ENCODE measurements at places on chromosomes 7 and 10.

DNA sequence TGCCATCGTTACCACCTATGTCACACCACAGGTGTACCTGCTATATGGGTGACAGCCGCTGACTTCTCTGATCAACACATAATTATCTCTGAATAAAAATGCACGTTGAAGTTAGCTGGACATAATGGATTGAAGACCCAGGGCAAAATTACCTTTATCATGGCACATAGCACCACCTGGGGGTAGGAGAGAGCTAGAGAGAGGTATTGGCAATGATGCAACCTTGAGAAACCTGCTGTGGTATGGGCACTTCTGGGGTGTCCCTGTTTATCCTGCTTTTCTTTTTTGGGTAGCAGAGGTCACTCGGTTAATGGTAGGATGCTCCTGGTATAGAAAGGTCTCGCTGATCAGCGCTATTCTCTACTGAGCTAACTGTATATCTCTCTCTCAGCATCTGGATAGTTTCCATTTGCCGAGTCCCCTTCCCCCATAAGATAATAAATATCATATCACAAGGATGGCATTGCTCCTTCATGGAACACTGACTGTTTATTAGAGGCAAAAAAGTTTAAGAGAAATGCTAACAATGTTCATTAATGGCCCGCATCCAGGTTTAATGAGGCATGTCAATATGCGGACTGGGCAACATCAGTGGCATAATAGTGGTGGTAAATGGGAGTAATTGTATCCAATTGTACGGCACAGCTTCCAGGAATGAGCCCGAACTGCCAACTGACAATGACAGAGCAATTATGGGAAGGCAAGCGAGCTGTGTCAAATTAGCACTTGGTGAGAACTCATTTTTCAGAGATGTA lies 323.1 kb downstream of the TFEC start:
- DNase-seq, result no peak

GRCh38 chr7:158911145-158911544 lies 54.8 kb downstream of the DYNC2I1 start:
- DNase-seq, result no peak

DNA sequence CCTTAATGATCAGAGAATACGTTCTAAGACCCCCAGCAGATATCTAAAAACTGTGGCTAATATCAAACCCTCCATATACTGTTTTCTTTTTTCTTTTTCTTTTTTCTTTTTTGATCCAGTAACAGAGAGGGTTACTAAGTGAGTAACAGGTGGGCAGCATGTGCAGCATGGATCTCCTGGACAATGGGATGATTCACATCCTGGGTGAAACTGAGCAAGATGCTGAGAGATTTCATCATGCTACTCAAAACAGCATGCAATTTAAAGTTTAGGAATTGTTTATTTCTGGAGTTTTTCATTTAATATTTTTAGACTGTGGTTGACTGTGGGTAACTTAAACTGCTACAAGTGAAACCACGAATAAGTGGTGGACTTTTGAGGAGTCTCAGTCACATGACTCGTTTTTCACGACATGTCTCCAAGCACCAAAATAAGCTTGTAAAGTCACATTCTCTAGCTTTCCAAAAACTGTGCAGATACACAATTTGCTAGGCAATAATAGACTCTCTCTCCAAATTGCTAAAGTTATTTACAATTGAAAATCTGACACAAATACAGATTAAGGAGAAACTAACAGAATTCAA lies 716.2 kb downstream of the NXPH1 start:
- no peak for DNase-seq

- no peak for DNase-seq
These were observed 15.9 kb downstream of the POLL start for GRCh38 chr10:101572126-101572525.

- DNase-seq, result peak; percentile 42
These were observed 321.3 kb upstream of the GALNT17 start for GRCh38 chr7:70810558-70811139.

DNA sequence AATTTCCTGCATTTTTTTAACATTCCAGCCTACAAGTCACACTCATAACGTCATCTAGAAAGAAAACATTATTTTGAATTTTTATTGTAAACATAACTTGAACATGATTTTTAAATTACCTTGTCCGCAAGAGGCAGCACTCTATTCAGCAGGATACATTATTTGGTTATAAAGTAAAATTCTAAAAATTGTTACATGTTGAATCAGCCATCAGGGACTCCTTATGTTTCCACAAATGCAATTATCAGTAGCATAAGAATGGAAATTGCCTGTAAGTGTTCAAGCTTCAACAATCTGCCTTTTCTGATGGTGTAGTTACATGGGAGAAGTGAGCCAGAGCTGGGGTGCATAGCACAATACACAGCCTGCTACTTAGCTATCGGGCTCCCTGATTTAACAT lies 97.5 kb downstream of the ZNF365 start:
- no peak for DNase-seq

DNA sequence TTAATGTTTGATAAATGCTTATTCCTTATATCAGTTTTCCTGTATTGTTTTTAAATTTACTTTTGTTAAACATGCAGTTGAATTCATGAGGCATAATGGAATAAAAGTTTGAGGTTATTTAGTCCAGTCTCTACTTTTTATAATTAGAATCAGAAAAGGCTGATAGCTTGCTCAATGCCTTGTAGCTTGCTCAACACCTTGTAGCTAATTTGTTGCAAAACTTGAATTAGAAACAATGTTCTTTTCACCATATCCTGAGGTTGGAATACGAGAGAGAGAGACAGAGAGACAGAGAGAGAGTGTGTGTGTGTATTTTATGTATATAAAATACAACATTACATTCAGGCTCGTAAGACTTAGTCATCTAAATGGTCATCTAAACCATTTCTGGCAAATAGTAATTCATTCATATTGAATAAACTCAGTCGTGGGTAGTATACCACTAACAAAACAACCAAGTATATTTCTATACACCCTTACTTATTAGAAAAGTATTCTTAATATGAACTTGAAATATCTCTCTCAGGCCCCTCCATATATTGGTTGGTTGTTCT lies 243.5 kb downstream of the ADK start:
- DNase-seq, result no peak

DNA sequence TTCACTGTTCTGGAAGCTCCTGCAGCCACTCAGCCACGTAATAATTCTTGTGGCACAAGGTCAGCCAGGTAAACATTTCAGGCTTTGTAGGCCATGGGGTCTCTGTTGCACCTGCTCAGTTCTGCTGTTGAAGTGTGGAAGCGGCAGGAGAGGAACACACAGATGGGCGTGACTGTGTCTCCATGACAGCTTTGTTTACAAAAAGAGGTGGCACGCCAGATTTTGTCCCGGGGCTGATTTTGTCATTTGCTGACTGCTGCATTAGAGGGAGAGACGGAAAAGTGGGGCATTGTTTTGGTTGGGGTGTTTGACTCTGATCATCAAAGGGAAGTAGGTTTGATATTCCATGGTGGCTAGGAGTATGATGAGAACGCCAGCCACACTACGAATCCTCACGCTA lies 103.1 kb downstream of the PRKAG2 start:
- DNase-seq, result no peak

DNA sequence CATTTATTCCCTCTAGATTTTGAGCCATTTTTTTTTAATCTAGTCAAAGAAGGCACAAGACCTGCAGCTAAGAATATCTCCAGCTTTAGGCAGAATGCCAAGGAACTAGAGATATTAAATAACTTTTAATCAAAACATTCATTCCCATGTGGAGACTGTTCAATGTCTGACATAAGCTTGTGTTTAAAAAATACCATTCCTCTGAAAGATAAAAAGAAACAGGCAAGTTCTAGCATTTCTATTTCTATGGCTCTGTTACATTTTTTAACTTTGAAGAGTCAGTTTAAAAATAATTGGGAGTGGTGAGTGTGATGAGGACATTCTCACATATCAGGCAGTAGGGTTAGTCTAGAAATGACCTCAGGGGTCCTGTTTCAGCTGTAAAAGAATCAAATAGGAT lies 48.0 kb downstream of the RHOBTB1 start:
- DNase-seq, result no peak

DNA sequence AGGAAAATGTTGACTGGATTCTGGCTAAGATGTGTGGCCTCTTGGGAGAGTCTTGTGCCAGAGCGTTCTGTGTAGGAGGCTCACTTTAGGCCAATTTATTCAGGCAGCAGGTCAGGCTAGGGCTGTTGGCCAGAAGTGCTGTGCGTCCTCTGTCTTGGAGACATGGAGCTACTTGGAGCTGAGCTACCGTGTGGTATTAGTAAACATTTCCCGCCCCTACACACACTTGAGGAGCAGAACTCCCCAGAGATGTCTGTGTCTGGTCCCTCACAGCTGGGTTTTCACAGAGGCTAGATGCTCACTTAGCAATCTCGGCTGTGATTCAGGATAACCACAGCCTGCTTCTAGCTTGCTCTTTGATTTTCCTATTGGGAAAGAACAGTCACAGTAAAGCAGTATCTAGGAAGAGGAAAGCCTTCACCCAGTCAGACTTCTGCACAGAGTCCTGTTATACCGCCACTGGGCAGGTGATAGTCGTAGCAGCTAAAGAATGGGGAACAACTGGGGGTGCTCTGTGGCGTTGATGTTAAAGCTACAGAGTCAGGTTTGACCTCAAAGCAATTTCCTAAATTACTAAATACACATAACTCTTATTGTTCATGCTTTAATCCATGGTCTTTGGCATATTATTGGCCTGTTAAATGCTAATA lies 86.7 kb downstream of the MDFIC start:
- no peak for DNase-seq

DNA sequence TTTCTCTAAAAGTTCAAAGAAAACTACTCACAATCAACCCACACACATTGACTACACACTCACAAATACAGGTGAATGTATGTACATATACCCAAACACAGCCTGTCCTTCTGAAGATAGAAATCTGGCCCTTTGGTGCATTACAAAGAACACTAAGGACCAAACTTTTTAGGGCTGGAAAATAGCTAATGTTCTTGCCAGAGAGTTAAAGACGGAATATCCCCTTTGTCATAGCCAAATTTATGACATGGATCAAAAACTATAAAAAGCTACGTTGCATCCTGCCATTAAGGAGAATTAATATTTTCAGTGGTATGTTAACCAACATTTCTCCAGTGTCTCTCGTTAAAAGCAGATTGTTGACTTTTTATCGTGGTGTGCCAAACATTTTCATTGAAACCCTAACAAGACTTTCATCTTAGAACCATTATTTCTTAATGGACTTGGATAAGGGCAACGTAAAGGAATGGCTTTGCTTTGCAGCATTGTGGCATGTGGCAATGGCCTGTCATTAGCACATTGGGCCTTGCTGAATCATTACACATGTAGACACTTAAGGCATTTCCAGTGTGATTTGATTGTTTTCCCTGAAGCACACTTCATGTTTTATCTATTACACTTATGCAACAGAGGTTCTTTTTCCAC lies 150.9 kb upstream of the MEOX2 start:
- no peak for DNase-seq

DNA sequence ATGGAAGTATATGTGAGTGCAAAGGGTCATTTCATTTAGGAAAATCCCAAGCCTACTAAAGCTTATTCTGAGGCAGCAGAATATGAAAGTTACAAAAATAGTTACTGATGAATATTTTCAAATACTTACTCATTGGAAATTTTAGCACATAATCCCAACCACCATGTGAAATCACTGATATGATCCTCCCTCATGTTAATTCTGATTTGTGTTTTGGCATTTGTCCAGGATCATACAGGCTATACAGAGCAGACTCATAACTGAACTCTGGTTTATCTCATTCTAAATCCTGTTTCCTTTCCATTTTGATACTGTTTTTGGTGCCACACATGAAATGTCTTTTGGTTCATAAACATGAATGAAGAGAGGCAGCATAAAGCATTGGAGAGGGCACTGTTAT lies 3.4 kb upstream of the FAM24B start:
- no peak for DNase-seq

GRCh38 chr10:6721480-6721879 lies 141.4 kb upstream of the PRKCQ start:
- no peak for DNase-seq

DNA sequence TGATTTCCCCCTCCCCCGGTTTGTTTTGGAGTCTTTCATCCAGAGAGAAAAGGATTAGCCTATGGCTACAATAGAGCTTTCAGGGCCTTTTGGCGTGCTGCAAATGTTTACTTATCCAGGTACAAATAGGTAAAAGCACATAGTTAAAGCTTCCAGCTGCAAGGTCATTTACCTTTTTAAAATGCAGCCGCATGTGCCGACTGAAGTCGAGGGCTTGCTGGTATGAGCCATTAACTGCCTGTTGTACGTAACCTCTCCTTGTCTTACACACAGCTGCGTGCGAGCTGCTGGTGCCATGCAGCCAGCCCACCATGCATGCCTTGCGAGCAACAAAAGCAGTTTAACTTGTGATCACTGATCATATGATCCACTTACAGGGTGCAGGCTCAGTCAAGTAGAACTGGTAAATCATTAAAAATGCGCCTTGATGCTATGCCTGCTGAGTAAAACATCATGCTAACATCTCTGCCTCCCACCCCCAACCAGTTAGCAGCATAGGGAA lies 866.4 kb downstream of the LRMDA start:
- DNase-seq, result no peak

DNA sequence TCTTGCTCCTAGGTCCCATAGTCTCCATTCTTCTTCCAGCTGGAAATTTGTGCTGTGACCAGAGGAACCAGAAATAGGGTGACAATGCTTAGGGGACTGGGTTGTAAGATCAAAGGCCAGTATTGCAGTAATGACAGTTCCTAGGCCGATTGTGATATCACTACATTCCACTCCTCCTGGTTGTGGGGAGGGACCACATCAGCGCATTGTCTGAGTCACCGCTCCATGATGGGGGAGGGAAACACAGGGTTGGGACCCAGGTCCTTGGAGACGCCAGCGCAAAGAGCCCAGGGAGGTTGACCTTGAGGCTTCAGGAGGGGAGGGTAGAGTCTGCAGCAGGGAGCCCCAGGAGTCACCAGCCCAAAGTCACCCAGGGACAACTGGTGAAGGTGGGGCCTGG lies 20.8 kb upstream of the GGCT start:
- no peak for DNase-seq

GRCh38 chr10:45468079-45468478 lies 94.1 kb downstream of the ALOX5 start:
- DNase-seq, result no peak

GRCh38 chr10:121696854-121697253 lies 98.6 kb upstream of the FGFR2 start:
- no peak for DNase-seq
